Foreskin melanocyte (primary cell): ENCODE measurements at places on chromosomes 13 and 19.

- peak; percentile 30 for DNase-seq
These were observed 423 bp downstream of the LSM14A start for GRCh38 chr19:34172661-34173192.

DNA sequence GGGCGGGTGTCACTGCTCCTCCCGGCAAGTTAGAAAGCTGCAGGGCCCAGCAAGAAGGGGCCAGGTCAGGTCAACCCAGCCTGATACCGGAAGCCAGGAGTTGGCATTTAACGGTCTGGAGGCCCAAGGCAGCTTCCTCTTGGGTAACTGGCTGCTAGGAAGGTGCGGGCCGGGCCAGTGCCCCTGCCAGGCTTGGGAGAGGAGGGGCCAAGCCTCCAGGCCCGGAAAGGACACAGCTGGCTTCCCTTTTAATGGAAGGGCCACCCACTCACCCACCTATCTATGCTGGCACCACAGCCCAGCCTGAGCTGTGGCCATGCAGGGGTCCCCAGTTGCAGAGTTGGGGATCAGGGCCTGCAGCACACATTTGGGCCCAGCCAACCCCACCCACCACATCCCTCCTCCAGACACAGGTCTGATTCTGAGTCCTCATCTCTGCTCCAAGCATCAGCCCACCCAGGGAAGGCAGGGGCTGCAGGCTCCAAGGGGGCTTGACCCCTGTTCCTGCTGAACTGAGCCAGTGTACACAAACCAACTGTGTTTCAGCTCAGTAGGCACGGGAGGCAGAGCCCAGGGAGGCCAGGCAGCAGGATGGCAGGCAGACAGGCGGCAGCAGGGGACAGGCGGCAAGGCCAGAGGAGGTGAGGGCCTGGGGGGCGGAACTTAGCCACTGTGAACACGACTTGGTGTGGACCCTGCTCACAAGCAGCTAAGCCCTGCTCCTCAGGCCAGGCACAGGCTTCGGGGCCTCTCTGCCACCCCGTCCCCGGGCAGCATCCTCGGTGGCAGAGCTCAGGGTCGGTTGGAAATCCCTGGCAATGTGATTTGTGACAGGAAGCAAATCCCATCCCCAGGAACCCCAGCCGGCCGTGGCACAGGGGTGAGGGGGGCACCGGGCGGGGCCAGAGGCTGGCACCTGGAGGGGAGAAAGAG, 40.8 kb downstream of the ZSWIM4 start:
- no peak for DNase-seq

- DNase-seq, result no peak
These were observed 83.4 kb downstream of the ATP8A2 start for GRCh38 chr13:25455146-25455545.

DNA sequence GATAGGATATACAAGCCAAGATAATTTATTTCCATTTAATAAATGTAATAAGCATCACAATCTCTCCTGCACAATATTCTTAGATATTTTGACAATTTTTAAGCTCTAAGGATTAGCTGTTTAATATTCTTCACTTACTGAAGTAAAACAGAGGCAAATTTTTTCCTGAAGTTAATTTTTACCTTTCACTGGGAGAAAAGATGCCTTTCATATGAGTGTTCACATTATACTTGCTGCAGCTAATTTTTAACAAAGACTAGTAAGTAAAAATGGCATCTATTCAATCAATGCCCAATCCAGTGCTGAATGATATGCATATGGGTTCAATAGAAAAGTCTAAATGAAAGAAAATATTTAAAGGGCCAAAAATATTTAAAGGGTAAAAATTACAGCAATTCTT, 377.2 kb upstream of the GPC6 start:
- no peak for DNase-seq

- DNase-seq, result no peak
These were observed 284.3 kb upstream of the MAB21L1 start for GRCh38 chr13:35760735-35761281.

- DNase-seq, result no peak
These were observed 53.4 kb downstream of the TSSK6 start for GRCh38 chr19:19461671-19462622.

GRCh38 chr13:26376430-26376829, 122.5 kb downstream of the CDK8 start:
- no peak for DNase-seq

DNA sequence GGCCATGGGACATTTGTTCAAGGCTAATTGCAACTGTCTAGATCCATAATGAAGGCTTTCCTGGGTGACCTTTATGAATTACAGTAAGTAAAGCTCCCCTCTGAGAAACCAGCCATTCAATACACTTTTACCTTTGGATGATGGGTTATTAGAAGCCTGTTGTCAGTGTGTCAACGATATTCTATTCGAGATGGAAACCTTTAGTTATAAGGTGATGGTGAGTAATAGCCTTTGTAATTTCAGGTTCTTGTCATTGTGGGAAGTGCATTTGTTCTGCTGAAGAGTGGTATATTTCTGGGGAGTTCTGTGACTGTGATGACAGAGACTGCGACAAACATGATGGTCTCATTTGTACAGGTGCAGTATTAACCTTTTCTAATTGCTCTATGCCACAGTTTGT, 261.7 kb downstream of the ITGBL1 start:
- no peak for DNase-seq

DNA sequence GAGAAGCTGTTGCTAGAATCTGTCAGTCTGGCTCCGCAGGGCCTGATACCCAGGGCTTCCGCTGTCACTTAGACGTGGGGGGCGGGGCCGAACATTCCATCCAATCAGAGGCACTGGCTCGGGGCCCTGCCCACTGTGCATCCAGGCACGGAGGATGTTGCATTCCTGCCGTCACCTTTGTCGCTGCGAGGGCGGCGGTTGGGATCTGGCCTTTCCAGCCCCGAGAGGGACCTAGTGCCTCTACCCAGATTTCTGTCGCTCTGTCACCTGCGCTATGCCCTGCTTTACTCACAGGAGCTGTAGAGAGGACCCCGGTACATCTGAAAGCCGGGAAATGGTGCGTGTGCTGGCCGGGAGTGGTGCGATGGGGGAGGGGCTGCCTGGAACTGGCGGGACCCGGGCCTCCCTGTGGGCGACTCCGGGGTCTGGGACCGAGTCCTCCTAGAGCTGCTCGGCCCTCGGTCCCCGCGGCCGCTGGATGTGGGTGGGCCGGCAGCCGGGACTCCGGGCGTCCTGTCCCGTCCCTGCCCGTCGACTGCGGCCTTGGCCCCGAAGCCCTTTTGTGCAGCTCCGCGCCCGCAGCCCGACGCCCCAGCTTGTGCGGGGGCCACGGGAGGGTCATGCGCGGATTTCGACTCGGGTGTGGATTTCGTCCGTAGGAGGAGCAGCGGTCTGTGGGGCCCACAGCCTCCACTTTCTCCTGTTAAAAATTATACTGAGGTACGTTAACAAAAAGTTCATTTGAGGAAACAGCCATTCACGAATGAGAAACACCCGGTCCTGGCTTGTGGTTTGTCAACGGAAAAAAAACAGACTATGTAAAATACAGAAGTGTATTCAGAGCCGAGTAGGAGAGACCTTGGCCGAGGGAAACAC, at the start of gene ZNF439:
Gene ZNF439, plus strand, starts transcription at position 133 of the 876 bp plus-strand sequence. Its CDS starts 142 bp downstream, at position 275.
- DNase-seq, result peak; percentile 78

- peak; percentile 16 for DNase-seq
These were observed 47.7 kb upstream of the UQCRFS1 start for GRCh38 chr19:29260477-29261317.

GRCh38 chr19:31594701-31595100, 245.5 kb upstream of the TSHZ3 start:
- no peak for DNase-seq

- DNase-seq, result no peak
These were observed 78.6 kb upstream of the MAB21L1 start for GRCh38 chr13:35554972-35555623.

DNA sequence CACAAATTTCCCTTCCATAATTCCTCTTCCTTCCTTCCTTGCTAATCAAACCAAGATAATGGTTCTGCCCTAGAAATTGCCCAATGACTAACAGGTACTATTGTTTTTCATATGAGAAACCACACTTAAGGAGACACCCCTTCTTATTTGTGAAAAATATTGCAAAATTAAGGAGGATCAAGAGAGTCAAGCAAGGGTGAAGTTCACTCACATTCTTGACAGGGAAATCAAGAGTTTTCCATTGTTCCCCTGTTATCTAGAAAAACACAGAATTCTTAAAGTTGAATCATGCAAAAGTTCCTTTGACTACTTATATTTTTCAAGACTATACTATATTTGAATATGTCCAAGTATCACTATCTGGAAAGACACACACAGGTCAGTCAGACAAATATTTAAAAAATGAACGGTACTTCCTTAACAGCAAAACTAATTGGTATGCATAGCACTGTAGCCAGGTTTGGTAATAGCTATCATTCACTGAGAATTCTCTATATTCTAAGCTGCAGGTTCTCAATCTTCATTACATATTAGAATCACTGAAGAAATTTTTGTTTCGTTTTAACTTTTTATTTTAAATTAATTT, 897.2 kb downstream of the DIAPH3 start:
- no peak for DNase-seq

GRCh38 chr19:35436477-35437405, 11.3 kb upstream of the FFAR2 start:
- no peak for DNase-seq

- DNase-seq, result no peak
These were observed 3.4 kb downstream of the FARSA start for GRCh38 chr19:12930002-12930645.

DNA sequence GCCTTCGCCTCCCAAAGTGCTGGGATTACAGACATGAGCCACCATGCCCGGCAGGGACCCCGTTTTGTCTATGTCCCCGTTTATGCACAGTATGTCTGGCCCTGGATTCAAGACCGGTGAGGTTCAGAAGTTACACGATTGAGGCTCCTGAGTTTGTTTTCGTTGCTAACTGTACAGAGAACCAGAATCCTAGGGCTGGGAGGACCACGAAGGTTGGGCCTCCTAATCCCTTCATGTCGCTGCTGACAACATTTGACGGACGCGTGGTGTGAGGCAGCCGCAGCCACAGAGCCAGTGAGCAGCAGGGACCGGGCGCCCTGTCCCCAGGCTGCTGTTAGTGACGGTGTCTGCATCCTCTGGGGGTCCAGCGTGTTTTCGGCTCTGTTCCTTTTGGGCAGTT, 91.4 kb downstream of the ATP11A start:
- no peak for DNase-seq

DNA sequence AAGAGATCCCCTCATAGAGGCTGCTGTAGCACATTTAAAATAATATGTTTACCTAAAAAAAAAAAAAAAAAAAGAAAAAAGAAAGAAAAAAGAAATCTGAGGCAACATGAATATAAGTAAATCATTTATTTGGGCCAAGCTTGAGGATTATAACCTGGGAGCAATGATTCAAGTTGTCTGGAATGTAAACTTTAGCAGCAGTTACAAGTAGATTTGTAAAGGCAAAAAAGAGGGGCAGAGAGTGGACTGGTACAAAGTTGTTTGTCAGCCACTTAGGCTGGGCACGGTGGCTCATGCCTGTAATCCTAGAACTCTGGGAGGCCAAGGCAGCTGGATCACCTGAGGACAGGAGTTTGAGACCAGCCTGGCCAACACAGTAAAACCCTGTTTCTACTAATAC, 11.3 kb downstream of the ZNF43 start:
- no peak for DNase-seq

- DNase-seq, result peak; percentile 52
These were observed 560.2 kb downstream of the UQCRFS1 start for GRCh38 chr19:28652765-28653164.

DNA sequence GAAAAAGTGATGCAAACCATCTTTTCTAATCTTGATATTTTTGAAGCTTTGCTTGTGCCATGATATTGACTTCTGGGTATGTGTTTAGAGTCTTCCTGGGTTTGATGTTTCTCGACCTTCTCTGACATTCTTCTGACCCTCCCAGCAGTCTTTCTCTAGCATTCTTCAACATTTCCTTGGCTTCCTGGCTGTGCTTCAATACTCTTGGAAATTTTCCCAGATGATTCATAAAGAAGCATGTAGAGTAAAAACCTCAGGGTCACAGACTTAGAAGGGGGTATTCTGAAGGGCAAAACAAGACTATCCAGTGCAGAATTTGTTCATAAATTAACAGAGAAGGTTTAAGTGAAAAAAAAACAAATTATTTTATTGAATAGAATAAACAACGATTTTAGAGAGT, 946.3 kb upstream of the PCDH9 start:
- peak; percentile 27 for DNase-seq

DNA sequence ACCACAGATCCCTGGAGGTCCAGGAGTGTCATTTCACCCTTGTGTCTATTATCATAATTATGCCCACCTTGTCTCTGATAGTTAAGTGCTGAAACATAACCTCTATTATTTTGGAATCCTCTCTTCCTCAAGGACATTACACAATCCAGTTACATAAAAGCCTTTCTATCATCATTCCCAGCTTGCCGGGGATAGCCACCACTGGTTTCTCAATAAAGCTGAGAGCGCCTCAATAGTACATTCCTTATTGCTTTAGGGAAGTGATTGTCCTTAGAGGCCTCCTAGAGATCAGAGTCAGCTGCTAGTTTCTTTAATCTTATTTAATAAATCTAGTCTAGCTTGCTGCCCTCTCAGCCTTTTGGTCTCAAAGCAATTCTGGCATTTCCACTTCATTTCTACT, 490.0 kb upstream of the ATXN8OS start:
- DNase-seq, result no peak

- DNase-seq, result peak; percentile 95
These were observed at the start of gene ERCC5 for GRCh38 chr13:102845630-102846260. Gene ERCC5 (plus strand): TSS chr13:102846032. CDS start chr13:102846267, 235 bp downstream.

DNA sequence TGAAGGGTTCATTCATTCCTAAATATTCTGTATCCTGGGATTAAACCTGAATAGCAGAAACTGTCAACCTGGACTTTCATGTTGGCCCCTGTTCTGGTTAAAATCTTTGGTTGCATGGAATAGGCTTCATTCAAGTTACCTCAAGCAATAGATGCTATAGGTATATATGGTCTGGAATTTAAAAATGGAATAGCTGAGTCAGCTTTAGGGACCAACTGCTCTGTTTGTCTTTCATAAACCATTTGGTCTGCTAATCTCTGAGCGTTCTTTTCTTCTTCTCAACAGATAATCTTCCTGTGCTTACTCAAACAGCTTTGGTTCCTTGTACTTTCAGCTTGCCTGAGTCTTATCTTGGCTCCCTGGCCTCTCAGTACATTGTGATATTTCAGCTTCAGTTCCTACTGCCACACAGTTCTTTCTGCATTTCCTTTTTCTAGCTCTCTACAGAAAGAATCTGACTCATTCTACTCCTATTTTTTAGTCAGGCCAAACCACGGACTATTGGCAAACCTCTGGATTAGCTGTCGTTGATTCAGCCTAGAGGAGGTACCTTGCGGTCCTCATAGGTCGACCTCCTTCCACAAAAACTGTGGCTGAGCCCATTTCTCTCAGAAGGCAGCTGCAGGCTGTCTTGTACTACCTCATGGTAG, 35.9 kb upstream of the MAB21L1 start:
- DNase-seq, result no peak

DNA sequence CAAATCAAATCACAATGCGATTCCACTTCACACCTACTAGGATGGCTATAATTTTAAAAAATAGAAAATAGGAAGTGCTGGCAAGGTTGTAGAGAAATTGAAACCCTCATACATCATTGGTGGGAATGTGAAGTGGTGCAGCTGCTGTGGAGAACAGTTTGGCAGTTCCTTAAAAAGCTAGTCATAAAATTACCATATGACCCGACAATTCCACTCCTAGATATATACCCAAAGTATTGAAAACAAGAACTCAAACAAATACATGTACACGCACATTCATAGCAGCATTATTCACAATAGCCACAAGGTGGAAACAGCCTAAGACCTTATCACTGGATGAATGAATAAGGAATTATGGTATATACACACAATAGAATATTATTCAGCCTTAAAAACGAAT, 12.0 kb downstream of the HMGB1 start:
- DNase-seq, result no peak

GRCh38 chr19:6802336-6803035, 30.0 kb downstream of the VAV1 start:
- peak; percentile 17 for DNase-seq

GRCh38 chr19:5514001-5514400, 53.8 kb downstream of the TINCR start:
- no peak for DNase-seq
